ENCODE measurements at places on chromosomes 5 and 9. TPM values are rescaled to one million over a fixed set of nuclear protein-coding genes. Genes with fewer than 3 reads are reported as not detected.

The CARTPT gene
- total RNA-seq = not detected

The PCDHA9 gene
- total RNA-seq = not detected

DNA sequence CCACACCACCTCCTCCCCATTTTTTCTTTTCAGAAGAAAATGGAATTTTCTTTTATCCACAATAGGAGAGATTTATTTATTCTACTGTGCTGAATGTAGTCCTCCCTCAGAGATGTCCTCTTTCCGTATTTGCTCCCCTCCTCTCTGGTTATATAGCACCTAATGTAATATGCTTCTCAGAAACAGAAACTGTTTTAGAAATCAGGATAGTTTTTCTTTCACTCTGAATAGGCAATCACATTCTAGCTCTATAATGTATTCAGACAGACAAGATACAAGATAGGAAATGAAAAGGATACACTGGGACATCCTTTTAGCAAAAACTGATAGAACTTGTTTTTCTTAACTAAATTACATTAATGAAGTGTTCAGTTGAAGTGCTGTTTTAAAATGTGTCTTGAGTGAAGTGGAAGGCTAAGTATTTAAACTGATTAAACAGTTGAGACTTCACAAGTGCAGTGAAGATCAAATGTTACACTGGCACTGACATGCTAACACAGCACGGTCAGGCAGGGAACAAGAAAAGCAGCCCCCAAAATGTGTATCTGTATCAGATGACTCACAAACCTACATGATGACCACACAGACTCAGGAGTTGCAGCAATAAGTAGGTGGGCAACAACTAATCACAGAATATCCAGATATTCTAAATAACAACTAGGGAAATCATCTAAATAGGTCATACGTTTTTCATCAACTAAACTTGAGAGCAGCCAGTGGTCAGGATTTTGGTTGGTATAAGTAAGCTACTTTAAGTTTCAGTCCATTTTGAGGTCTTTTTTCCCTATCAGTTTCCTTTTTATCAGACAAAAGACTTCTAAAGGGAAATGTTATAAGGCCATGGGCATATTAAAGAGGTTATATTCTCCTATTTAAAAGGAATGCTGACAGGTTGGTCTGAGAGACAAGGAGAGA lies 260.4 kb downstream of the MLLT3 start:
- no peaks in the 10 kb centered on the region for H3K27me3 ChIP-seq
- H3K4me3 ChIP-seq = peak overlapping the region; percentile 42
- H3K27ac ChIP-seq = peak overlapping the region; percentile 87
- peaks cover 55% of the 10 kb centered on the region for H3K36me3 ChIP-seq
- H3K4me1 ChIP-seq = peaks cover 44% of the 10 kb centered on the region

DNA sequence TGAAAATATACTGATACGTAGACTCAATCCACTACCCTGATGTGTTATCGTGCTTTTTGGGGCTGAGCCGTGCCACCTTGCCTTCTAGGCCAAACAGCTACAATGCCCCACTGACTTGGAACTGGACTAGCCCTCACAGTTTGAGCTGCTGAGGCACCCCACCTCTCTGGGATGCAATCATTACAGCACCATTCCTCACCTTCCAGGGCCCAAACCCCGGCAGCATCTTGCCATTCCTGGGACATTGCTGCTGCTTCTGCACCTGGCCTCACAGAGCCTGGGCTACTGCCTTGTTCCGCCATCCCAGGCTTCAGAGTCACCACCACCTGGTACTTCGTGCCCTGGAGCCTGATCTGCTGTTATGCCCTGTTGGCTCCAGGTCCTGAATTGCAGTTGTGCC lies 89.5 kb upstream of the SNCAIP start:
- H3K36me3 ChIP-seq = no peaks in the 10 kb centered on the region
- DNase-seq = no peak
- H3K4me3 ChIP-seq = no peak overlapping the region
- no peak overlapping the region for H3K27ac ChIP-seq

DNA sequence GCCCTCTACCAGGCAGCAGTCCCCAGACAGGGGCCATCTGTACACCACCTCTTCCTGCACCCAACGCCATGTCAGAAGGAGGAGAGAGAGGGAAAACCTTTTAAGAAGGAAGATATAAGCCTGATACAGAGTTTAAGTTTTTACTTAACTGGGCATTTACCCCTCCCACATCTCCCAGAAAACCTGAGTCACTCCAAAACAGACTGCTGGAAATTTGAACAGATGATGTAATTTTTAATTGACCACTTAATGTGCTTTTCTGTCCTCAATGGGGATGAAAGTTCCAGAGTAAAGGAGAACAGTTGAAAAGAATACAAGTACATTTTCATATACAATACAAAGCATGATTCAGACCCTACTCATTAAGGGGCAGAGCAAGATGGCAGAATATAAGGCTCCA lies 63.9 kb downstream of the TTC39B start:
- H3K4me3 ChIP-seq = no peak overlapping the region
- peaks cover 41% of the 10 kb centered on the region for H3K36me3 ChIP-seq
- peaks cover 29% of the 10 kb centered on the region for H3K4me1 ChIP-seq
- DNase-seq = no peak
- no peak overlapping the region for H3K27ac ChIP-seq
